ENCODE measurements at places on chromosomes 6 and 20.

DNA sequence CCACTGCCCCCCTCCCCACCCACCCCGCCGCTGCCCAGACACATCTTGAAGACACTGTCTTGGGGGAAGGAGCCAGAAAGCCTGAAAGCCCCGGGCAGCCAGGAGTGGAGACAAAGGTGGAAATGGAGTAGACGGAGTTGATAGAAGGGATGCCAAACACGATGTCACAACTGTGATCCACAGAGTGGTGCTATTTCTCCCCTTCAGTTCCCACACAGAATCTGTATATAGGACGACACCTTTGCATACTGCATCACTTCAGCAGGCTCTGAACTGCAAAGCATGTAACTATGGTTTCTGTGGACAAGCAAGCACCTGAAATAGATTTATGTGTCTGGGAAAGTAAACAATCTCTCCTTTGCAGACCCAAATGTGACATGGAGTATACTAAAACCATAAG lies 56.4 kb upstream of the F13A1 start:
- no peak for DNase-seq

GRCh38 chr20:48105526-48105925 lies 320.2 kb upstream of the SULF2 start:
- no peak for DNase-seq

DNA sequence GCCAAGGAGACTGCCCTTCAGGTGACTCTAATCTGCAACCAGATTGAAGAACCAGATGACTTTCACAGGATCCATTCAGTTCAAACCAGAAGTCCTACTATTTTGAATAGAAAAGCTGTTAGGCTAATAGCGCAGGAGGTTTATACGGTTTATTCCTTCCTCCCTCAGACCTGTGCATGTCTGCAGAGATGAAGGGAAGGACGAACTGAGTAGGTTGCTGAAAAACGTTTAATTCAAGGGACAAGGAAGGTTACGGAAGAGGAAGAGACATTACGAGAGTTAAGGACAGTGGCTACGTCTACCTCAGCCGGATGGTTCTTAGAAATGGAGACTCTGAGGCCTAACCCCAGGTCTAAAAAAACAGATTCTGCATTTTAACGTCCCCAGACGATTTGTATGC lies 978 bp downstream of the AURKA start:
- no peak for DNase-seq

DNA sequence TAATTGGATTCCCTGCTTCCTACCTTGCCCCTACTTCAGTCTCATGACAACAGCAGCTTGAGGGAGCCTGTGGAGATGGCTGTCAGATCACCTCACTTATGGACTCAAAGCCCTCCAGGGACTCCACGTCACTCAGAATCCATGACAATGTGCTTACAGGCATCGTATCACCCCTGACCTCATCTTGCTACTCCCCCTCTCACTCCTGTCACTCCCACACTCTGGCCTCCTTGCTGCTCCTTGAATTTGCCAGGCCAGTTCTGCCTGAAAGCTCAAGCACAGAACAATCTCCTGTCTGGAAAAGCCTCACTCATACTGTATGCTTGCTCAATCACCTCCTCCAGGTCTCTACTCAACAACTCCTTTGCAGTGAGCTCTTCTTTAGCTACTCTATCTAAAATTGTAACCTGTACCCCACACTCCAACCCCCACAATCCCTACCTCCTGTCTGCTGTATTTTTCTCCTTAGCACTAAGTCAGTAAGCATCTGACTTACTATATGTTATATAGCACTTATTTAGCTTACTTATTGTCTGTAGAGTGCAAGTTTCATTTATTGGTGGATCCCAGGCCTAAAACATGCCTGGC lies 10.7 kb upstream of the GSTA4 start:
- DNase-seq: no peak

GRCh38 chr6:30951907-30952469 lies 11.2 kb downstream of the MUCL3 start:
- DNase-seq: no peak

GRCh38 chr20:1163653-1164052 lies 21.1 kb downstream of the TMEM74B start:
- DNase-seq: no peak

GRCh38 chr6:104603108-104603745 lies 256.5 kb downstream of the HACE1 start:
- no peak for DNase-seq

GRCh38 chr6:162726947-162727321 lies 632 bp downstream of the PRKN start:
- DNase-seq: no peak

DNA sequence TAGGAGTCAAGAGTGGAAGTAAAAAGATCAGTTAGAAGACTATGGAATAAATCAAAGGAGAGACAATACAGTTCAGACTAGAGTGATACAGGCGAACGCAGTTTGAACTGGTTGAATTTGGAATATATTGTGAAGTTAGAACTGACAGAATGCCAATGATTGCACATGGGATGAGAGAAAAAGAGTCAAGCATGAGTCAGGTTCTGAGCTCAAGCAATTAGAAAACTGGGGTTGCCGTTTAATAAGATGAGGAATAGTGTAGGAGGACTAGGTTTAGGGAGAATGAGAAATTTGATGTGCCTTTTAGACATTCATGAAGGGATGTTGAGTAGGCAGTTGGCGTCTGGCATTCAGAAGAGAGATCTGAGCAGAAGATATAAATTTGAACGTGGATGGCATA lies 8.0 kb downstream of the RNF217 start:
- DNase-seq: no peak

GRCh38 chr6:23055523-23055922 lies 486.2 kb downstream of the HDGFL1 start:
- peak; percentile 9 for DNase-seq

DNA sequence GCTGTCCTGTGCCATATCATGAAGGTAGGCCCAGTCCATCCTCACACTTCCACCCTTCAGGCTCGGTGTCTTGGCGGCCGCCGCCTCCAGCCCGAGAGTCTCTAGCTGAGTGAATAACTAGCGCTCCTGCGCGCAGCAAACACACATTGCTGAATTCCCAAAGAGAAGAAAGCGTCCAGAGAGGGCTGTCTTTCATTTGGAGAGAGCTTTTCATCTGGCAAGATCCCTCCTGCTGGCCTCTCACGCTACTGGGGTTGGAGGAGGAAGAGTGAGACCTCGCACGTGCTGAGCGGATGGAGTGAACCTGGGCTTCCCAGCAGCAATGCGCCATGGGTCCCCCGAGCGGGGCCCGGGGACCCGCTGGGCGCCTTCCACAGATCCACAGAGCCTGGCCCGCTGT lies 73.2 kb downstream of the NCR2 start:
- DNase-seq: no peak

DNA sequence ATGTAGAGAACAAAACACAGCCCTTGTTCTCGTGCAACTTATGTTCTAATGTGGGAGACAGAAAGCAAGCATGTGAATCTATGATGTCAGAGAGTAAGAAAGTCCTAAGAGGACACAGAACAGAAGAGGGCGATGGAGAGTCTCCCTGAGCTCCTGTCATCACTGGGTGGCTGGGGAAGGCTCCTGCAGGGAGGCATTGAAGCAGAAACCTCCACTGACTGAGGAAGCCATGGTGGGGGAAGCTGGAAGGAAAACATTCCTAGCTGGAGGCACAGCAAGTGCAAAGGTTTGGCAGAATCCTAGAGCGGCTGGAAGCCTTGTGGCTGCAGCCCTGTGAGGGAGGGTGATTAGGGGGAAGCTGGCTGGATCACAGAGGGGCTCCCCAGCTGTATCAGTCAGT lies 248.0 kb downstream of the CDH26 start:
- DNase-seq: peak; percentile 13

- DNase-seq: peak; percentile 27
These were observed 43.3 kb upstream of the MRPS10 start for GRCh38 chr6:42260972-42261371.

DNA sequence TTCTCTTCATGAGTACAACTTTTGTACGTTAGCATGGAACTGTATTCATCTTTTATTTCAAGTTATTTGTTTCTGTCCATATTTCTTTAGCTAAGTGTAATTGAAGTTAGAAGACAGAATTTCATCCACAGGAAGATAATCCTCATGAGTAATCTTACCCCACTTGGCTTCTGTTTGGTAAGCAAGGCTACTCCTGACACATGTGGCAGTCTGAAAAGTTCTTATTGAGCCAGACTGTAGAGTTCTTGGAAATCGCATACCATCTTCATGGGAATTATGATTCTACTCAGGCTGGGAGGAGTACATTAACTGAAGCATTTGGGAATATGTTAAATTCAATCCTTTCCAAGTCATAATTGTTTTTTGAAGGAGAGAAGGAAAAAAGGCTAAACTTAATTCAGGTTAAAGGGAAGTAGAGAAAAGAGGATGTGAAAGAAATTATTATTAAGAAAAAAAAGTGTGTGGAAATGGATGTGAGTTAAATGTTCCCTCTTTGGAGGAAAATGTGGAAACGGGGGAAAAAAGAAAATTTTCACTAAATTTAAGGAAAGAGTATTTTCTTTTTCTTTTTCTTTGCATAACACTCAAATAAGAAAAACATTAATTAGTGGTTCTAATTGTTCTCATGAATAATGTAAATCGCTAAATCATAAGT lies 41.5 kb upstream of the TENT5A start:
- DNase-seq: peak; percentile 32

DNA sequence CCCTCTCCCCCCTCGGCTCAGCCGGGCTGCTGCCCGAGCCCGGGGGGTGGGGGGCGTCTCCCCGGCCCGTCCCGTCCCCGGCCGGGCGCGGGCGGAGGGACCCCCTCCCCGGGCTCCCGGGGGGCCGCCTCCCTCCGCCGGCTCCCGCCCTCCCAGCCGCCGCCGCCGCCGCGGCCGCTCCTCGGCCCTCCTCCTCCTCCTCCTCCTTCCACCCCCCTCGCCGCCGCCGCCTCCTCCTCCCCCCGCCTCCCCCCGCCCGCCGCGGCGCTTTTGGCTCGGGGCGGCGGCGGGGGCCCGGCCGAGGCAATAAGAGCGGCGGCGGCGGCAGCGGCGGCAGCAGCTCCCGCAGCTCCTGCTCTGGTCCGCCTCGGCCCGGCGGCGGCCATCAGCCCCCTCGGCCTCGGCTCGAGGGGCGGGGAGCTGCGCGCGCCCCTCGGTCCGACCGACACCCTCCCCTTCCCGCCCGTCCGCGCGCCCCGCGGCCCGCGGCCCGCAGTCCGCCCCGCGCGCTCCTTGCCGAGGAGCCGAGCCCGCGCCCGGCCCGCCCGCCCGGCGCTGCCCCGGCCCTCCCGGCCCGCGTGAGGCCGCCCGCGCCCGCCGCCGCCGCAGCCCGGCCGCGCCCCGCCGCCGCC lies 38.7 kb downstream of the GNAS start:
- DNase-seq: peak; percentile 67

GRCh38 chr6:6624269-6624990 lies 35.9 kb downstream of the LY86 start:
- DNase-seq: no peak

GRCh38 chr6:5997420-5997987 lies 9.2 kb downstream of the NRN1 start:
- DNase-seq: no peak

DNA sequence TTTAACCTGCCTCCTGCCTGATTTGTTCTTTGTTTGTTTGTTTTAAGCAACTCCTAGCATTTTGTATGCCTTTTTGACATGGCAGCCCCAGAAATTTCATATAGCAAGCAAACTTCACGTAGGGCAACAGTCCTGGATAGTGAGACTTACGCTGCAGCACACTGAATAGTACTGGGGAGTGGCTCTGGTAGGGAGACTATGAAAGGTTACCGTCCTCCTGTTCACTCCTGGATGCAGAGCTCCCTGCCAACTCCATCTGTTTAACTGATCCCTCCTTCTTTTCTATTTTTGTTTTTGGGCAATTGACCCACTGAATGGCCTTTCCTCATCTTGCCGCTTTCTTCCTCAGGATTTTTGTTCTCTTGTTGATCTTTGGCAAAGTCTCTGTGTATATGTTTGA lies 44.5 kb upstream of the BMP6 start:
- no peak for DNase-seq

- DNase-seq: no peak
These were observed 16.3 kb downstream of the SS18L1 start for GRCh38 chr20:62159839-62160238.

DNA sequence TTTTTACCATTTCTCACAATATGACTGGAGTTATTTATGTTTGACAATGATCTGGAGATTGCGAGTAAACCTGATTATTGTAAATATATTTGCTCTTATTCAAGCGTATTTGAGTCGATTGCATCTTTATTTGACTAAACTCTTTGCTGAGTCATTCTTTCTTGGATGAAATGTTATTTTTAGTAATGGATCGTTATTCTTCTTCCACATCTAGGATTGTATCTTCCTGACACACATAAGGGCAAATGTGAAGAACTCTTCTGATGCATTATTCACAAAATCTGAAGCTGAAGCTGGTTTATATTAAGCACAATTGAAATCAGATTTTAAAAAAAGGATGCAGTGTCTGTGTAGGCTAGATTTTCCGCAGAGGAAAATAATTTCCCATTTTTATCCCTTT lies 68.2 kb downstream of the SEL1L2 start:
- DNase-seq: no peak

DNA sequence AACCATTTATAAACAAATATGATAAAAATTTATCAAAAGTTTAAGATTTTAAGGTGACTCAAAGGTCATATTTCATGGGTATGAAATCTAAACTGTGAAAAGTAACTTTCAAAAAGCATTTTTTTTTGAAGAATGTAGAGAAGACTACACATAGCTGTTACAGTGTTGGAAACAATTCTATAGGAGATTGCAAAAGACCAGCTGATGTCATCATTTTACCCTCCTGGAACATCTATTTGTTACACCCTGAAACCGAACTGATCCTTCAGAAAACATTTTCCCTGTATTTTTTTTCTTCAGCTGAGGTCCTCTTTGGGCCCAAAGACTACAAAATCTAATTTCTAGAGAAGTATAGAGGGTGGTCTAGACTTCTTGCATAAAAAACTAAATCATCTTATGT lies 297.5 kb upstream of the FERMT1 start:
- peak; percentile 42 for DNase-seq

DNA sequence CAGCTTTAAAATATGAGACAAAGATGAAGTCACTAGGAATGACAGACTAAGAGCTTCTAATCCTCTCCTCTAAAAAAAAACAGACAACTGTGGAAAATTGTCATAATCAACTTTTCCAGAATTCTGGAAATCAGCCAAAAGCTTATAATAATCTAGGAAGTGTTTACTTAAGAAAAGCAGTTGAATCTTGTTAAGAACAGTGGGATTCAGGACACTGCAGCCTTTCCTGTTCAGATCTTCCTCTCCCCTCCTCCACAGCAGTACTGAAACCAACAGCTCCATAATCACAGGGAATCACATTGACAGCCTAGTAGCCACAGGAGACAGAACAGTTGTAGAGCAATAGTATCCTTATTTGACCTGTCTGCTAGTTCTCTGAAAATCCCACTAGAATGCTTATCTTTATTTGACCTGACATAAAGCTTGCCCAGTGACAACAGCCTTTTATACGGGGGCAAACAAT lies 41.6 kb downstream of the IBTK start:
- peak; percentile 48 for DNase-seq

DNA sequence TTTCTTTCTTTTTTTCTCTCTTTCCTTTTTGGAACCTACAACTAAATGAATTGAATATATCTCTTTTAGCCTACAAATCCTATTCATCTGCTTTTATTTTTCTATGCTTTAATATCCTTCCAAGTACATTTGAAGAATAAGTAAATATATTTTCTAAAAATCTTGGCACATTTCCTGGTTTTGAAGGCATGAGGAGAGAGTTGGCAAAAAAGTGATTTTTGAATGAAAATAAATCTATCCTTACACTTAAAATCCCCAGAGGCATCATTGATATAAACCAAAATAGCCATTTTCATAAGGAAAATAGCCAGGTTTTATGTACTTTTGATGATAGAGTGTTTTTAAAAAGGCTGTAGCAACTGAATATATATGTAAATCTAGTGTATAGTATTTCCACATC lies 69.0 kb downstream of the SAMD5 start:
- DNase-seq: no peak

Measured in fibroblast of pulmonary artery (primary cell).